ENCODE measurements at places on chromosomes 4 and X. TPM values are rescaled to one million over a fixed set of nuclear protein-coding genes. Genes with fewer than 3 reads are reported as not detected.

CFP gene
- 4.3 TPM for total RNA-seq

MUC7 gene
- not detected for total RNA-seq

PPP1R2C gene
- total RNA-seq, result not detected

TMEM31 gene
- total RNA-seq, result not detected

HDX gene
- 10.3 TPM for total RNA-seq

GABRB1 gene
- not detected for total RNA-seq

GUCY1B1 gene
- total RNA-seq, result 10.1 TPM

UGT2A1 gene
- not detected for total RNA-seq

PDS5A gene
- total RNA-seq, result 79.9 TPM

CDX4 gene
- not detected for total RNA-seq

QDPR gene
- 36.1 TPM for total RNA-seq

CLDN34 gene
- 4.6 TPM for total RNA-seq

FAM114A1 gene
- total RNA-seq, result 43.2 TPM

SPANXN3 gene
- not detected for total RNA-seq

DCAF8L2 gene
- total RNA-seq, result not detected

PHEX gene
- 0.26 TPM for total RNA-seq

CENPVL1 gene
- not detected for total RNA-seq

ACE2 gene
- 1.8 TPM for total RNA-seq

PITX2 gene
- not detected for total RNA-seq

PAGE2 gene
- not detected for total RNA-seq

BEX5 gene
- total RNA-seq, result 3.7 TPM

PCDH18 gene
- 13.7 TPM for total RNA-seq

RHOXF2B gene
- not detected for total RNA-seq

AGTR2 gene
- not detected for total RNA-seq

HSFX4 gene
- total RNA-seq, result not detected

GPR119 gene
- total RNA-seq, result not detected

STOX2 gene
- total RNA-seq, result 38.1 TPM

TENM3 gene
- 0.96 TPM for total RNA-seq

KIAA1210 gene
- total RNA-seq, result 4.9 TPM

ASMT gene
- total RNA-seq, result 1.3 TPM

FGFBP1 gene
- total RNA-seq, result not detected

GC gene
- total RNA-seq, result 0.65 TPM

ASB12 gene
- 2.1 TPM for total RNA-seq

RAP1GDS1 gene
- total RNA-seq, result 56.7 TPM

RAB41 gene
- not detected for total RNA-seq

LIMCH1 gene
- 95.9 TPM for total RNA-seq

TCEAL7 gene
- total RNA-seq, result 7.9 TPM

All from ureter (tissue), 1 donor.